ENCODE measurements at places on chromosomes 1 and 21.

DNA sequence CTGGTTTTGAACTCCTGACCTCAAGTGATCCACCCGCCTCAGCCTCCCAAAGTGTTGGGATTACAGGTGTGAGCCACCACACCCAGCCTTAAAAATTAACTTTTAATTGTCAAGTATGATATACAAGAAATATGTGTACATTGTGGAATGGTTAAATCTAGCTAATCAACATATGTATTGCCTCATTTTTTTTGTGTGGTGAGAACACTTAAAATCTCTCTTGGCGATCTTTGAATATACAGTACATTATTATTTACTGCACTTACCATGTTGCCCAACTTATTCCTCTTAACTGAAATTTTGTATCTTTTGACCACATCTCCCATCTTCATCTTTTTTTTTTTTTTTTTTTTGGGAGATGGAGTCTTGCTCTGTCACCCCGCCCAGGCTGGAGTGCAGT is 23.3 kb downstream of the THRAP3 start:
- DNase-seq: no peak

GRCh38 chr1:48853006-48853405 is 76.3 kb upstream of the BEND5 start:
- no peak for DNase-seq

- no peak for DNase-seq
These were observed 10.6 kb downstream of the DIP2A start for GRCh38 chr21:46469275-46469674.

DNA sequence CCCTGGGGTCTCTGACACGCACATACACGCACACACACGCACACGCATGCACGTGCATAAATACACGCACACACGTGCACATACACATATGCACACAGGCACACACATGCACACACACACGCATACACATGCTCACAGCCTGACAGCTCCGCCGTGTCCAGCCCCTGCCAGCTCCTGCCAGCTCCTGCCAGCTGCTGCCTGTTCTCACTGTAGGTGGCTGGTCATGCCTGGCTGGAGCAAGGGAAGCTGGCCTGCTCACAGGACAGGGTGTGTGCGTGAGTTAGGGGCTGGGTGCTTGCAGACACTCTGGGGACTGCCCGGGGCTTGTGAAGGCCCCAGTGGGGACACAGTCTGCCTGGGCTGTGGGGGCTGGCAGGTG is 4.9 kb downstream of the PLCH2 start:
- DNase-seq: no peak

DNA sequence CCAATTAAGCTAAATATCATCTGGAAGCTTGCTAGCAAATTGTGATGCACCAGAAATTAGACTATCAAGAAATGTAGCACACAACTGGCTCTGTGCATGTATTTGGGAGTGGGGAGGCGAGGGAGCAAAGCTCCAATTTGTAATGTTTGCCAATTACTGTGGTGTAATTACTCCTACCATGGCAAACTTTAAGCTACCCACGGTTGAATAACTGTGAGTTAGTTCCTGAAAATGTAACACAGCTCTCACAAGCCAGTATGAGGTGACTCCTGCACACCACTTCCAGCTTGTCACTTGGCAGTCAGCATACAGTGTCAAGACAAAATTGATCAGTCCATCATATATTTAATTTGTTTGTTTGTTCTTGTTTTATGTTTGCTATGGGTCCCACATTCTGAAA is 141.2 kb downstream of the TM2D1 start:
- DNase-seq: no peak

GRCh38 chr1:226034482-226034881 is 28.0 kb upstream of the H3-3A start:
- DNase-seq: no peak

GRCh38 chr21:29626801-29627470 is 312.9 kb downstream of the GRIK1 start:
- no peak for DNase-seq

DNA sequence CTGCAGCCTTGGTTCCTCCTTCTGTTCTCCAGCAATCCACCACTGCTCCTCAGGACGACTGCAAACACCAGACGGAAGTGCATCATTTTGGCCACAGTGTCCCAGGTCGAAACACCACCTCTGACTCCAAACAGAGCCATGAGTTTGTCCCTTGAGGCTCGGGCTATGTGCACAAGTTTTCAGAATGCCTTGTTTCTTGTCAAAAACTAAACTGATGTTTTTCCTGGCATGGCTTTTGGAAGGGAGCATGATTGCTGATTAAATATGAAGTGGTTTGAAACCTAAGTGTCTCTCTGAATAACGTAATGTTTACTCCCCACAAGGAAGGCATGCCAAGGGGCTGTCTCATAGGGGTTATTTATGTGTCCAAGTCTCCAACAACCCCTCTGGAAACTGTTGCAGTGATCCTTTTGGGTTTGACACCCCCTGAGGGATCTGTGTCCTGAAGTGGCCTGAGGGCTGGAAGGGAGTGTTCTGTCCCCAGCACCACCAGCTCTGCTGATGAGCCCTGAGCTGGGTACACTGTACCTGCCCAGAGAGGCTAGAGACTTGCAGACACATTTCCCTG is 132.7 kb downstream of the PLPP3 start:
- no peak for DNase-seq

DNA sequence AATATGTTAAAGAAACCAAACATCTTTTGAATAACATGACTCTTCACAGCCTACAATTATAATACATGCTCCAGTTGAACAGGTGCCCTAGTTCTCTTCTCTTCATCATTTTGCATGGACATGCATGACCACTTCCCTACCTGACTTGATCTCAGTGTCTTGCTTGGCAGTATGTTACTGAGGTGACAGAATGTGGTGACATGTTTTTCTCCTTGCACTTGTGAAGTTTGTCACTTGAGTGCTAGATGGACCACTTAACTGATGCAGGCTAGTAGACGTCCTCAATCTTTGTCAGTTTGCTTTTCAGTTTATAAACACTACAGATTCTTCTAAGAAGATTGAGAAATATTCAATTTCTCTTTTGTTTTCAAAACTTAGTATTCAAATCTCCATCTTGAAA is 10.1 kb upstream of the KRTAP13-2 start:
- DNase-seq: no peak

- DNase-seq: no peak
These were observed 123.7 kb downstream of the DAB1 start for GRCh38 chr1:57300186-57300585.

- no peak for DNase-seq
These were observed 221.3 kb downstream of the COL24A1 start for GRCh38 chr1:85935234-85935633.

GRCh38 chr21:39010629-39011404 is 172.4 kb downstream of the PSMG1 start:
- DNase-seq: no peak

GRCh38 chr1:227734546-227734855 is 601 bp downstream of the JMJD4 start:
- no peak for DNase-seq

DNA sequence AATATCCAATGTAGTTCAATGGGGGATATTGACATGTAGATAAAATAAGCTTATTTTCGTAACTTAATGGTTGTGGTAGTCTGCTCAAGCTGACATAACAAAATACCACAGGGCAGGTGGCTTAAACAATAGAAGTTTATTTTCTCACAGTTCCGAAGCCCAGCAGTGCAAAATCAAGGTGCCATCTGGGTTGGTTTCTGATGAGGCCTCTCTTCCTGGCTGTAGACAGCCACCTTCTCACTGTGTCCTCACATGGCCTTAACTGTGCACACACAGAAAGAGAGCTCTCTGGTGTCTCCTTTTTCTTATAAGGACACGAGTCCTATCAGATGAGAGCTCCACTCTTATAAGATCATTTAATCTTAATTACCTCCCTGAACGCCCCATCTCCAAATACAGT is 64.8 kb upstream of the IPO9 start:
- no peak for DNase-seq

- DNase-seq: no peak
These were observed 19.9 kb upstream of the KCNA10 start for GRCh38 chr1:110538921-110539320.

- no peak for DNase-seq
These were observed 41.7 kb upstream of the COA6 start for GRCh38 chr1:234331507-234331906.

DNA sequence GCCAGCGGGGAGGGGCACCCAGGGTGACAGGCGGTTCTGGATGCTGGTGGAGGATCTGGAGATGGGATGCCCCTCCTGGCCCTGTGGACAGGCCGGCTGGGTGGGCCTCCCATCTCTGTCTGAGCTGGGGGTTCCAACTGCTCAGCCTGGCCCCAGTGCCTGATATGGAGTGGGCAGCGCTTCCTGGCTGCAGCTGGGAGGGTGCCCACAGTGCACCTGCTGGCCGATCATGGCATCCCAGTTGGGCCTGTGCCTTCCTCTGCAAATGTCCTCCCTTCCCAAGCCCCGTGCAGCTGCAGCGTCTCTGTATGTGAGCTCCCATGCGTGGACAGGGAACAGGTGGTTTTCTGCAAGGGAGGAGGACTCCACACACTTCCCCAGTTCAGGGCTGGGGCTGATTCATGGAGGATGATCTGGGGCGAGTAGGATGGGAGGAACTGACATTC is 2.1 kb downstream of the PFKL start:
- no peak for DNase-seq

DNA sequence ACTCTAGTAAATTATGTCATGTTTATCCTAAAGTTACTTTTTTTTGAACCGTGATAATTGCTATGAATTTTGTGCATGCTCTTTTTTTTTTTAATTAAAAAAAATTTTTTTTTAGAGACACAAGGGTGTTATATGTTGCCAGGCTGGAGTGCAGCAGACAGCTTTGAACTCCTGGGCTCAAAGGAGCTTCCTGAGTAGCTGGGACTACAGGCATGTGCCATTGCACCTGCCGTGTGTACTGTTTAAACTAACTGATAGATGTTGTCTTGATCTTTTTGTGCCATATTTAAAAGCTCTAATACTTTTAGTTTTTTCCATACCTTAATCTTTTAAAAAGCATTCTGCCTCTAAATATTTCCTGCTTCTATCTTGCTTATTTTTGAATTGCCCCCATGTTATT is 60.7 kb downstream of the KIF1B start:
- DNase-seq: no peak

DNA sequence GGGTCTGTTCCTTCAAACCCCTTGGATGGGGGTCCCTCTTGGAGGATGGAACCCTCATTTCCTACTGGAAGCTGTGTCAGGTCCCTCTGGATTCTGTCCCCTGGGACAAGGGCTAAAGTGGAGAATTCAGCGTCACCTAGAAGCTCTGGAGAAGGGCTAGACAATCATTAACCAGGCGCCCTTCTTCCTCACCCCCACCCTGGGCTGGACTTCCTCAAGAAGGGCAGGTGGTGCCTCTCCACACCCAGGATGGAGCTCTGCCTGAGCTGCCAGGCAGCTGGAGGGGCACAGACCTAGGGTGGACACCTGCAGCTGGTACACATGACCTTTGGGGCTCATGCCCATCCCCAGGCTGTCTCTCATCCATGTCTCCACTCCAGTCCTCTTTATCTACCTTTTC is 3.6 kb downstream of the CELF3 start:
- DNase-seq: no peak

- no peak for DNase-seq
These were observed 8.6 kb upstream of the FOXE3 start for GRCh38 chr1:47407481-47407880.
